Right renal pelvis (tissue), 4 donors: ENCODE measurements at places on chromosomes 12 and 14. TPM values are rescaled to one million over a fixed set of nuclear protein-coding genes. Genes with fewer than 3 reads are reported as not detected.

DNA sequence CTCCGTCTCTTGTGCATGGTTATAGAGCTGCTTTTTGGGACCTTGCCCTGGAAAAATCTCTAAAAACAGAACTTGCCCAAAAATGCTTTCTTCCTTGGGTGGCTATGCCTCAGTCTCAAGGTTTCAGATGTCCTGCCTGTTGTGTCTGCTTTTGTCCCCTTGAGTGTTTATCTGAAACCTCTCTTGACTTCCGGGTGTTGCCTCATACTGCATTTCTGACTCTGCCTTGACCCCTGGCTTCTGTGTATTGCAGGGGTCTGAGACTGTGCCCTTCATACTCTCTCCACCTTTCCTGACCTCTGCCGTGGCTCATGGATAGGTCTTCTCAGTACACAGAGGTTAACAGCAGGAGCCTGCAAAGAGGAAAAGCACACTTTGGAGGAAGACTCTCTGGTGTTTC lies 124.8 kb upstream of the NTF3 start:
- no peak for DNase-seq

The MDGA2 gene
- 1.8 TPM for polyA plus RNA-seq

The TAS2R14 gene
- 3.8 TPM for polyA plus RNA-seq

DNA sequence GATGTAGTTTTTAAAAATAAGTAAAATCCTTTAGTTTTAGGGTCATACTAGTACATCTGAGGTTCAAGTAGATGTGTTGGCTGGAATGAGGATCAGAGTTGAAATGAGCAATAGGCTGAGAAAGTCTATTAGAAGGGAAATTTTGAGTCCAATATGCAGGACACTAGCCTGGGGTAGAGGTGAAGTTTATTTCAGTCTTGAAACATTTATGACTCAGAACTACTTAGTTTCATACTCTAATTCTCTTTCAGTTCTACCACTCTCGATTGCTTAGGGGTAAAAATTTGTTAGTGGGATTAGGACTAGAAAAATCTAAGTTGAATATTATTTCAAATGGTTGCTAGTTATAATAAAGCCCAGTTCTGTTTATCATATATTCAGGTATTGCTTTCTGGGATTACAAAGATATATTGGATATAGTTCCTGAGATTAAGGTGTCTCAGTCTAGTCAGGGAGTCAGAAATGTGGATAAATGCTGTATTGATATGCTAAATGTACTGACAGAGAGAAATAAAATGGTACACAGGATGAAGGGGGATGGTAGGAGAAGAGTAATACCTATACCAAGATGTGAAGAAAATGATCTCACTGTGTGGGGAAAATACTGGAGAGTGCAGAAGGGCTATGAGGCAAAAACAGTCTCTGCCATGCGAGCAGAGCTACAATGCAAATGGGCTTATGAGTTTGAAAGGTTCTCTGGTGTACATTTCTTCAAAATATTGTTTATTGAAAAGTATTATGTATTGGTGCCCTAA lies 395.8 kb upstream of the FBXO33 start:
- no peak for DNase-seq

- DNase-seq = peak; percentile 99
Measured at GRCh38 chr14:21510735-21511657, at the start of gene METTL3. TSS of gene METTL3 (minus strand) at chr14:21511340. CDS start at chr14:21511223, 117 bp downstream.

DNA sequence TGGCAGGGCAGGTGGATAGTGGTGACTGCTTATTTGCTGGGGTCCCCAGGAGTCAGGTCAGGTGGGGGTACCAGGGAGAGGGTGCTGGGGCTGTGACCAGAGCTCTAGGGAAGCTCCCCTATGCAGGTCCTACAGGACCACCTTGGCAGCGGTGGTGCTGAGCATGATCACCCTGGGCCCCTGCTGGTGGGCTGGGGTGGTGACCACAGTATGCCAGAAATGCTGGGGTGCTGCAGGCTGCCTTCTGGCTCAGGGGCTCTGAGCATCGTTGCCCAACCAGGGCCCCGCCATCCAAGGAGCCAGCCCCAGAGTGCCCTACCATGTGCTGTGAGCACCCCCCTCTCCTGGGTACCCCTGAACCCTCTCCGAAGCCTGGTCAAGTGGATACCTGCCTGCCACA lies 17.5 kb upstream of the NUDT14 start:
- no peak for DNase-seq

The NGB gene
- polyA plus RNA-seq = not detected

- no peak for DNase-seq
Measured at GRCh38 chr14:24279301-24280186, 8.1 kb upstream of the RABGGTA start.

The KLRD1 gene
- 0.70 TPM for polyA plus RNA-seq

GRCh38 chr12:115132905-115133304 lies 448.9 kb upstream of the TBX3 start:
- no peak for DNase-seq

- DNase-seq = peak; percentile 14
Measured at GRCh38 chr12:15977999-15978951, 67.1 kb downstream of the DERA start.

GRCh38 chr14:45287610-45288009 lies 34.6 kb upstream of the MIS18BP1 start:
- no peak for DNase-seq

The KRT72 gene
- not detected for polyA plus RNA-seq

DNA sequence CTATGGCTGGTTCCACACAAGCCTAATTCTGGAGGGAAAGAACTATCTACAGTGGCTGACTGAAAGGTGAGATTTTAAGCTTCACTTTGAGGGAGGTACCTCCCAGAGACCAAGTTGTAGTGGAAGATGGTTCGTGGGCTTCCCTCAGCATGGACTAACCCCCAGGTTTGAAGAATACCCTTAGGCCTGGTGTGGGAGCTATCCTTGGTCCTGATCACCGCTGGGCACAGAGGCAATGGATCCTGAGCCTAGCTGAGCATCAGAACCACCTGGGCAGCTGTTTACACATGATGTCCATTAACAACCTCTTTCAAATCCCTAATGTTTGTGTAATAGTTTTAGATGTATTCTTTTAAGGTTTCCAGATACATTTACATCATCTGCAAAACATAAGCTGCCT lies 10.3 kb downstream of the DAO start:
- no peak for DNase-seq

The CLEC4D gene
- 0.37 TPM for polyA plus RNA-seq

DNA sequence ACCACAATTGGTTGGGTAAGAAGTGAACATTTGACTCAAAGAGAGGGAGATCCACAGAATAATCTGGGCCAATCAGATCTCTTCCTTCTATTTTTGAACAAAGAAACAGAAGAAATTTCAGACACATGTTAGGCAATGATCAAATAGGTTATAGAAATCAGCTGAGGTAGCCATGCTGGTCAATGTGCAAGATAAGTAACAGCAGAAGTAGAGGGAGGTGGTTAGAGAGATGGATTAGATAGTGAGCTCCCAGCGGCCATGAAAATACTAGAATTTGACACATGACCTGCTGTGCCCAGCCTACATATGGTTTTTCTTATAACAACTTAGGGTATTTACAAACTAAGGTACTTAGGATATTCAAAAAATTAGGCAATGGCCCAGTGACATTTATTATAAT lies 230.9 kb upstream of the ARID2 start:
- DNase-seq = no peak

- peak; percentile 7 for DNase-seq
Measured at GRCh38 chr12:81759190-81760051, at the start of gene PPFIA2. TSS of gene PPFIA2 (minus strand) at chr12:81759350.

The KCNA1 gene
- 0.08 TPM for polyA plus RNA-seq

The DHRS1 gene
- polyA plus RNA-seq = 47.1 TPM

GRCh38 chr12:129312048-129312447 lies 458.8 kb downstream of the GLT1D1 start:
- DNase-seq = no peak

GRCh38 chr12:96829354-96829753 lies 77.7 kb upstream of the NEDD1 start:
- no peak for DNase-seq

The SLC39A2 gene
- 1.3 TPM for polyA plus RNA-seq

The KRT2 gene
- polyA plus RNA-seq = not detected

- no peak for DNase-seq
Measured at GRCh38 chr12:53586745-53587144, 39.4 kb downstream of the ATF7 start.

- no peak for DNase-seq
Measured at GRCh38 chr14:92635896-92636295, 112.5 kb downstream of the LGMN start.

DNA sequence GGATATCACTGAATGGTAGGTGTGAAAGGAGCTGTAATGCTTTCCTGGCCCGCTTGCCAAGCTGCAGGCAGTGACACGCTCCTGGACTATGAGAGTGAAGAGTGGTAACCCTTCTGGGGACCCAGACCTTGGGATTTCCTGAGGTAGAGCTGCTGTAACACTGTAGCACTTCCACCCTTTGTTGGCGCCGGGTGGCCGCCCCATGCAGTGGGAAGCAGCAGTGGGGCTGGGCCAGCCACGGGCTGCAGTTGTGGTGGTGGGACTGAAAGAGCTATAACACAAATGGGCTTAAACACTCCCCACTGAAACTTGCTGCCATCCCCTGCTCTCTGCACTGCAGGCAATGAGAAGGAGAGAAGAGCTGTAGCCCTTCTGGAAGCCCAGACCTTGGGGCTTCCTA lies 9.6 kb upstream of the FBXO33 start:
- DNase-seq = no peak

GRCh38 chr14:58777541-58777979 lies 139.8 kb downstream of the DACT1 start:
- peak; percentile 64 for DNase-seq

DNA sequence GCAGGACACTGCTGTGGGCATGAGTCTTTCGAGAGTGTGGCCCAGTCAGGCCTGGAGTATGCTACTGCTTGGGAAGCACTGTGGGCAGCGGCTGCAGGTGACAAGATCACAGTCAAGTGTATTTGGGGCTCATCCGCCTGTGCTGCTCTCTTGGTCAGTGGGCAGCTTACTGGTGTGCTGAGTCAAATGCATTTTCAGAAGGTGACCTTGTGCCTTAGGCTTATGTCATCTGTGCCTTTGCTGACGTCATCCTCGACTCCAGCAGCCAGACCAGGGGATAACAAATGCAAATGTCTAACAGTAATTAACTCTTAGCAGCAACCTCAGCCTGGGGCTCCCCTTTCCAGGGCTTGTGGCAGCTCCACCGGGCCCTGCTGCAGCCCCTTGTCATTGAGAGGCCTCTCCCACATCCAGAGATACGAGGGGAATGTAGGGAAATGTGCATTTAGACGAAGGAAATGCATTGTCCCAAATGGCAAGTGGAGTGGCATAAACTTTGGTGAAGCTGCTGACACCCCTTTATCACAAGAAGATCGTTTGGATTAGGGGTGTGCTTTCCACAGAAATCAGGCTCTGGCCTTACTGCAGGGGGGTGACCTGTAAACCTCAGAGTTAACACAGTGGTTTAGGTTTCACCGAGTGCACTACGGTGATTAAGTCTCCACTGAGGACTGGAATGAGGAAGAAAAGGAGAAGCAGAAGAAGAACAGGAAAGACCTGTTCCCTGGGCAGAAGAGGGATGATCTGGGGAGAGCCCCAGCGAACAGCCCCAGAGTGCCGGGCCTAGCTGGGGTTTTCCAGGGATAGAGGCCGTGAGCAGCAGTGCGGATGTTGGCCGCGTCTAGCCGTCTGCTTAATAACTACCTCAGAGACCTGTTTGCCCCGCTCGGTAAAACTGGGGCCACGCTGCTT lies 39.7 kb downstream of the PSMA6 start:
- no peak for DNase-seq

GRCh38 chr12:8226355-8226754 lies 1.1 kb downstream of the FAM90A1 start:
- no peak for DNase-seq

The PRPH gene
- polyA plus RNA-seq = not detected

GRCh38 chr12:25924491-25925001 lies 33.9 kb upstream of the RASSF8 start:
- DNase-seq = no peak

GRCh38 chr12:115322275-115322674 lies 638.3 kb upstream of the TBX3 start:
- no peak for DNase-seq

DNA sequence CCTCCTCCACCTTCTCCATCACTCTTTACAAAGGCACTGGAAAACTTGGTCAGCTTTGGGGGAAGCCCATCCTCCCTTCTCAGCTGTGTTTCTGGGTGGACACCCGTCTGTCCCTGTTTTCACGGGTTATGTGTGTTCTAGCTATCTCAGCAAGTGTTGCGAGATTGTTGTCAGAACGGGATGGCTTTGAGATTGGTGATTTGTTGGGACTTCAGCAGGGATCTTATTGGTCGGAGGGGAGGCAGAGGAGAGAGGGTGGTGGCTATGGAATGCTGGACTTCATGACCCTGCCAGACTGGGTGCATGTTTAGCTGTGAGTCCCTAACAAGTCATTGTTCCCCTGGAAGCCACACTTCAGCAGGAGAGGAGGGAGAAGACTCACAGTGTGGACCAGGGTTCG lies 2.1 kb downstream of the USP5 start:
- no peak for DNase-seq

The CD4 gene
- 31.7 TPM for polyA plus RNA-seq

The AMIGO2 gene
- polyA plus RNA-seq = 54.3 TPM

DNA sequence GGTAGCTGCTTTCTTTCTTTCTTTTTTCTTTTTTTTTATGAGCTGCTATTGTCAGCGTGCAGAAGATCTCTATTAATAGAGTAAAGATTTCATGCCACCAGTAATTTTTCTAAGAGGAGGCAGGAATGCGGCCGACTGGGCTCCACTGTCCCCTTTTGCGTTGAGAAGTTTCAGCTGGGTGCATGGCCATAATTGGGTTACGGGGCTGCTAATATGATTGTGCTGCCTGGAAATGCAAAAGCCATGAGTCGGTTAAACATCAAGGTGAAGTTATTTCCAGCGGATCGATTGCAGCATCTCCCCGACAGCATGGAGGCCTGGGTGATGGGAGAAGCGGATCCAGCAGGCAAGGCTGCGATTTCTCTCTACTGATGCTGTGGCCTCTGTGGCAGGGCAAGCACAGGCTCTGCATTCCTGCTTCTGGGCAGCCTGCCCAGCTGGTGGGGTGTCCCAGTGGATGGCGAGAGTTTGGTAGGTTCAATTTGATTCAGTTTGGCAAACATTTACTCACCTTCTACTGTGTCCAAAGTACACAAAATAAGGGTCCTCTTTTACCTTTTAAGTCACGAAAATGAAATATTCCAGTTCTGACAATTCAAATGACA lies 54.4 kb upstream of the PRMT8 start:
- no peak for DNase-seq

DNA sequence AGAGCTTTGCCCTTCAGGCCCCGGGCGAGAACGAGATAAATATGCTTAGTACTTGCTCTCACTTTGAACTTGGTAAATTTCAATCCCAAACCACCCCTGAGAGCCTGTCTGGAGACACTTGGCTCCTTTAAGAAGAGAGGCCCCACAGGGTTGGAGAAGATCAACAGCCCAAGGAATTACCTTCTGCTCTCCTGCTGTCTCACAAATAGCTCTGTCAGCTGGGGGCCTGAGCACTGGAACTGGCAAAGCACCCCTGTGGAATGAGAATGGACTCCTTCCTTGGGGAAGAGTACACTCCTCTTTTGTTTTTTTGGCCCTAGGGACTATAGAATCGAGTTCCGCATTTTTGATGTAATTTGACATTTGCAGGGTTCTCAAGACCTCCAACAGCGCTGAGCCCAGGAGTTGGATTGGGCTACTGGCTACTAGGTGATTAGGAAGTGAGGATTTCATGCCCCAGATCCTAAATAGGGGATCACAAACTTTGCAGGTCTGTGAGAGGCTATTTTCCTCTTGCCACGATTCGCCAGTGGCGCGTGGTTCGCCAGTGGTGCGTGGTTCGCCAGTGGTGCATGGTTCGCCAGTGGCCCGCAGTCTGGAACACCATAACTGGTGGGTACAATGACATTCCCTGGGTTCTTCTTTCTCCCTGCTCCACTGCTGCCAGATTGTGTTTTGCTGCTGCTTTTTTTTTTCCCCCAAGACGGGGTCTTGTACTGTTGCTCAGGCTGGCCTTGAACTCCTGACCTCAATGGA lies 17.8 kb upstream of the MEG3 start:
- no peak for DNase-seq

The INSM2 gene
- not detected for polyA plus RNA-seq
